HuH-7 (cell line): ENCODE measurements at places on chromosomes 5 and 9.
A peak's percentile ranks its signal among the peaks of the same experiment; 100 is the strongest.

DNA sequence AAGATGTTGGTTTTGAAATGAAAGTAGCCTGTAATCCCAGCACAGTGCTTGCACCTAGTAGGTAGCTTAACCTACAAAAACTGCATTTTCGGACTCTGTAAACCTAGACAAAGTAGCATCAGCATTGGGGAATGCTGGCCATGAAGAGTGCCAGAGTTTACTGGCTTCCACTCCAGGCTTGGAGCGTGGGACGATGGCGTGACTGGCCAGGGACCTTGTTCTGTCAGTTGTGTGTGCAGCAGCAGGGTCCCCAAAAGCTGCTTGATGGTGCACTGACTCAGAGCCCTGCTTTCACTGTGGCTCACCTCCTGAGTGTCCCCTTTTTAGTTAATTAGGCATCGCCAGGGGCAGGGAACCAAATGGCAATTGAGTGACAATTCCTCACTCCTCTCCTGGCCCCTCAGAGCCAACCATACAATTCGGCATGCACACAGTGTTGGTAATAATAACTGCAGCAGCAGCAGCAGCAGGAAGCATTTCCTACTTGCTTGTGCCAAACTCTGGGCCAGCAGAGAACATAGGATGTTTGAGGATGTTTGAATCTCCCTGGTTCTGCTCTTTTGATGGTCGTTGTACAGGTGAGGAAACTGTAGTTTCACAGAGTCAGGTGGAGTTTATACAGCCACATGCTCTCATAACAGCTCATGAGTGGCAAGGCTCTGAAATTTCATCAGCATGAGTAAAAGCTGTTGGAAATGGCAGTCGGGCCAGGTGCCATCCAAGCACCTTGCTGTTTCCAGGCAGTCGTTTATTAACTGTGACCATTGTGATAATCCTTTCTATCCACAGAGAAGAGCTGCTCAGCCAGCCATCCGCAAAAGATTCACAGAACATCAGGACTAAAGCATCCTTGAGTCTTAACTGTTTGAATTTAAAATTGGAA lies 4.2 kb downstream of the UBE2QL1 start:
- DNase-seq, result no peak

DNA sequence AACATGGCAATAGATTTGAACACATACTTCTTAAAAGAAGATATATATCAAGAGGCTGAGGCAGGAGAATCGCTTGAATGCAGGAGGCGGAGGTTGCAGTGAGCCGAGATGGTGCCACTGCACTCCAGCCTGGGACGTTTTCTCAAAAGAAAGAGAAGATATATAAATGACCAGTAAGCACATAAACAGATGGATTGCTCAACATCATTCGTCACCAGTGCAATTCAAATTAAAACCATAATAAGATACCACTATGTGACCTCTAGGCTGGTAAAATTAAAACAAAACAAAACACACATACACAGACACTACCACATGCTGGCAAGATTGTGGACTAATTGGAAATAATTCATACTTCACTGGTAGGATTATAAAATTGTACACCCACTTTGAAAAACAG lies 5.3 kb upstream of the TXN start:
- no peak for DNase-seq

DNA sequence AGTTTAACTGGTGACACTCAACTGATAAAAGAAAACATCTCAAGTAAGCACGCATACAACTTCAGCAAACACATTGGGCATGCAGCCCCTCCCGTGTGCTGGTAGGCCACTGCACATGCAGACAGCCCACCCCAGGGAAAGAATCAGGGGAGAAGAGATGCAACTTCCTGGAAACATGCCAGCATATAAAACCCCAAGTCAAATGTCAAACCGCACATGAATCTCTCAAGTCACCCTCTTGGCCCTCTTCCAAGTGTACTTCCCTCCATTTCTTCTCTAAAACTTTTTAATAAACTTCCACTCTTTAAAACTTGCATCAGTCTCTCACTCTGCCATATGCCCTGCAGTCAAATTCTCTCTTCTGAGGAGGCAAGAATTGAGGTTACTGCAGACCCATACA lies 732.7 kb downstream of the SEMA5A start:
- DNase-seq, result no peak

- no peak for DNase-seq
Observed at GRCh38 chr9:108035487-108035886, 545.9 kb upstream of the KLF4 start.

DNA sequence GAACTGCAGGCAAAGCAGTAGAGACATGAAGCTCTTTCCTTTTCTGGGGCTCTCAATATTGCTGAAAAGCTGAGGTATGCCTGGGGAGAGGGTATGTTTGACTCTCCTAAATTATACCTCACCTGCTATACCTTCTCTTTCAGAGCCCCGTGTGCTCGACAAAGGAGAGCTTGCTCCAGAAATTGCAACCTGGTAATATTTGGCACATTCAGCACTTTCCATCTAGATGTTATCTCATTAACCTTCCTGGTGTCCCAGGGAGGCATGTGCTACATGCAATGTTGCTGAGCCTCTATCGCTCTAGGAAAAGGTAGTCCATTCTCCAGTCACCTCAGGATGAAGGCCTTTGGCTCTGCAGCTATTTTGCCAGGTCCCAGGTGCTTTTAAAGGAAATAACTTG lies 78.5 kb upstream of the ZSWIM6 start:
- no peak for DNase-seq

GRCh38 chr5:82417776-82418607 lies 139.8 kb upstream of the RPS23 start:
- no peak for DNase-seq

- peak; percentile 78 for DNase-seq
Observed at GRCh38 chr5:172454358-172455086, at the start of gene SH3PXD2B. TSS of gene SH3PXD2B (minus strand) at chr5:172454525. CDS start at chr5:172454352, 173 bp downstream.

- DNase-seq, result no peak
Observed at GRCh38 chr5:39578887-39579497, 154.2 kb upstream of the DAB2 start.

- no peak for DNase-seq
Observed at GRCh38 chr5:20605732-20606525, 617.9 kb upstream of the CDH18 start.

- DNase-seq, result no peak
Observed at GRCh38 chr5:107853696-107854095, 183.0 kb upstream of the EFNA5 start.

- peak; percentile 20 for DNase-seq
Observed at GRCh38 chr9:69809304-69809863, 11.2 kb upstream of the CFAP95 start.

- DNase-seq, result no peak
Observed at GRCh38 chr5:133245191-133246052, 193.6 kb downstream of the HSPA4 start.

- DNase-seq, result no peak
Observed at GRCh38 chr5:170552621-170553115, 48.8 kb downstream of the KCNIP1 start.

DNA sequence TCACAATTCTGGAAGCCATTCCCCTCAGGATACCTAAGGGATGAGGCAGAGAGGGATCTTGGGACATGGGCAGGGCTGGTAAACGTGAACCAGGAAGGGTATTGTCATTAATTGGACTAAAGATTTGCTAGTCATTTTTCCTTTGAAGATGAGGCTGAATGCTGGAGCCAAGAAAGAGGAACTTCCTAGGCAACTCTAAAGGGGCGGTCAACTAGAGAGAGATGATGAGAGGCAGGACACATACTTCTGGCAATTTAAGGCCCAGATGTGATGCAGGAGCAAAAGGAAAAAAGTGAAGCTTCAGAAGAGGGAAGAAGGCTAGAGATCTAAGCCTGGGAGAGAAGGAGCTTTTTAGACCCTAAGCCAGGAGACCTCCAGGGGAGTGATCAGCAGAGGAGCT lies 5.6 kb downstream of the GBA2 start:
- no peak for DNase-seq
